Frontal cortex (tissue), 4 donors: ENCODE measurements at places on chromosomes 6 and 20. TPM values are rescaled to one million over a fixed set of nuclear protein-coding genes. Genes with fewer than 3 reads are reported as not detected.

DNA sequence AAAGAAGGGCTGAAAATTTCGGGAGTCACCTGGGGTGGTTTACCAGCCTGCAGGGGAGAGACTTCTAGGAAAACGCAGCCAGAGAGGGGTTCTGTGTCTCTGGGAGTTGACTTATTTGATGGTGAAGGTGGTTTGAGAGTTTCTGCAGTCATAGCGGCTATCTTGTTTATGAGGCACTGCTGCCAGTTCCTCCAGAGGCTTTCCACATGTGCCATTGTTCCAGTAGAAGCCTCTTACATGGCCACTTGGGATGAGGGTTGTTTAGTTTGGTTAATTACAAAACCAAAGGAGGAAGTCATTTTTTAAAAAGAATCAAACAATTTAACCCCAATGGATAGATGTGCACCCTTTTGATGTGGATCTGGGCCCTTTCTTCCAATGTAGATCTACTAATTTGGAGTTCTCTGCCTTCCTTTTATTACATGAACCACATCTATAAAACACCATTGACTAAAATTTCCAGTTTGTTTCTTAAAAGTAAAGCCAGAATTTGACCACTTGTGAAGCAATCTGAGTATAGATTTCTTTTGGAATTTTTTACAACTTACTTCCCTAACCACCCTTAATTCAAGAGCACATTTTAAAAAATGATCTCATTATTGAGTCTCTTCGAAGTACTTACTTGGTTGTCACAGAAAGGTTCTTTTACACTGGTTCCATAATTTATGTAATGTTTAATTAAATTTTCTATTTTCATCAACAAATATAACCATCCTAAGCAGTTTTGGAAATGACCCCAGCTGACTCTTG lies 97.6 kb downstream of the TCP11 start:
- no peak for DNase-seq

- DNase-seq: no peak
These were observed 17.5 kb downstream of the SPATS1 start for GRCh38 chr6:44359973-44360372.

GRCh38 chr20:54335299-54335698 lies 127.4 kb downstream of the PFDN4 start:
- DNase-seq: no peak

DNA sequence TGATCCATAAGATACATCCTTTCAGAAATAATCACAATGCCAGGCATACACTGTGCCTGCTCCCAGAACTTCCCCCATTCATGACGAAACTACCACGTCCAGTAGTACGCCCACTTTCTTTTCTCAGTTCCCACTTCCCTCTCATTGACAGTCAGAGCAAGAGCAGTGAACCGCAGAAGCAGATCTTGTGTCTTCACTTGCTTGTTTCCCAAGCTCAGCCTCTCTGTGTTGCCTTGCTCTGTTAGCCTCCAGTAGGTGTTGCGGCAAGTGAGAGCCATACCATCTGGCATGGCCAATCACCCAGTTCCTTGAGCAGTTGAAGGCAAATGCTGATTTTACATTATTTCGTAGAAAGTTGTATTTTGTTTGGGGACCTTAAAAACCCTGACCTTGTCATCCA lies 11.7 kb downstream of the UST start:
- no peak for DNase-seq

DNA sequence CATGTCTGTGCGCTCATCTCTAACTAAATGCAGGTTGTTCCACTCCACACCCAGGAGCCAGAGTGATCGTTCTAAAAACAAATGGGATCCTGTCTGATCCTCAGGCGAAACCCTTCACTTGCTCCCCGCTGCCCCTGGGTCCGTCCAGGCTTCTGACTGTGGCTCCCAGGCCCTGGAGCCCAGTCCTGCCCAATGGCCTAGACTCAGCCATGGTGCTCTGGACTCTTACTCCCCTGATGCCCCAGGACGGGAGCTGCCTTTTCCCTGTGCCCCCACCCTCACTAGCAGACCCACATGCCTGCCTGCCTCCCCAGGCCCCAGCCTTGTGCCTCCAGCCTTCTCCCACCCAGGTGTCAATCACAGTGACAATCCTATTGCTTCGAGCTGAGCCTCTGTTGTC lies 256.7 kb downstream of the BMP7 start:
- DNase-seq: no peak

- no peak for DNase-seq
These were observed 375.2 kb upstream of the PLCB4 start for GRCh38 chr20:8693709-8694108.

Gene KCNQ2
- 159 TPM for total RNA-seq

Gene CFAP61
- total RNA-seq: 2.0 TPM

Gene CCN5
- total RNA-seq: not detected
